ENCODE measurements at places on chromosomes 5 and 9.

GRCh38 chr9:111854799-111855198 lies 41.8 kb upstream of the UGCG start:
- DNase-seq = no peak

DNA sequence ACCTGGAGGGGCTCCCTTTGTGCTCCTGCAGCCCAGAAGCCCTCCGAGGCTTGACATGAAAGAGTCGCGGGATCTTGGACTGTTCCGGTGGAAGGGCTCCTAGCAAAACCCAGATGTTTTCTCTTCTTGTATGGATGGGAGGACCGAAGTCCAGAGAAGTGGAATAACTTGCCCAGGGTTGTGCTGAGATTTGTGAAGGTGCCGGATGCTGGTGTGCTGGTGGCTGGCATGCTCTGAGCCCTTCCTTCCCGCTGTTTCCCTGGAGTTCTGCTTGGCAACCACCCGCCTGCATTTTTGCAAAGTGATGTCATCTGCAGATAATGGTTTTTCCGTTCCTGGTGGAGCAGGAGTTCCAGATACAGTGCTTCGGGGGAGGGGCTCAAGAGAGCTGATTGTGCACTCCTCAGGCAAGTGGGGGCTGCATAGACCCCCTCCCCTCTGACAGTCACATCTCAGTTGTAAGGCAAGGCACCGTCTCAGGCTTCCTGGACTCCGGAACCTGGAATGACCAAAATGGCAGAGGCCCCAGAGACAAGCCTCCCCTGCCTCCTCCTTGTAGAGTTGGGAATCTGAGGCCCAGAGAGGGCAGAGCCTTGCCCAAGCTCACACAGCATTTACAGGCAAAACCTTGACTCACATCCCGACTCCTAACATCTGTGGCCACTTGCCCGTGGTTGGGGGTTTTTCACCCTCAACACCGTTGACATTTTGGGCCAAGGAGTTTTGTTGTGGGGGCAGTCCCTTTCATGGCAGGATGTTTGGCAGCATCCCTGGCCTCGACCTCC lies 157.0 kb downstream of the RGS3 start:
- DNase-seq = peak; percentile 92

DNA sequence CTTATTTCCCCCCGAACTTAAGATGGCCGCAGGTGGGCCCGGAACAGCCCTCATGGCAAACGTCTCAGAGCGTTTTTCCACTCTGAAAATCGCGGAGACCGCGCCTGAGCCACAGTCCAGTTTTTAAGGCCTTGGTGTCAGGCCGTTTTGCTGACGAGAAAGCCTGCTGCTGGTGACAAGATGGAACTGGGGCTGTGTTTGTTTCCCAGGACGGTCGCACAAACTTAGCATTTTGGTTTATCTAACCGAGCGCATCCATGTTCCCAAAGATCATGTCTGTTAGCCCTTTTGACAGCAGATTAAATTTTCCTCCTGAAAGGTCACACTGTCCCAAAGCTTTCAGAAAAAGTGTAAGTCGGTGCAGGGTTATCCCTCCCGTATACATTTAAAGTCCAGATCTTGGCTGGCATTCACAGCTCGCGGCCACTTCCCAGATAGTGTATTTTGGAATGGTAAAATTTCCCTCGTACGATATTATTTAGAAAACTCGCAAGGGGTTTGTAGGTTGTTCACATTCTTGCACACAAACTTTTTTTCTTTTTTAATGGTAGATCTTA lies 812 bp downstream of the SREK1 start:
- peak; percentile 60 for DNase-seq

- DNase-seq = no peak
Observed at GRCh38 chr5:143207058-143207457, 196.4 kb downstream of the NR3C1 start.

DNA sequence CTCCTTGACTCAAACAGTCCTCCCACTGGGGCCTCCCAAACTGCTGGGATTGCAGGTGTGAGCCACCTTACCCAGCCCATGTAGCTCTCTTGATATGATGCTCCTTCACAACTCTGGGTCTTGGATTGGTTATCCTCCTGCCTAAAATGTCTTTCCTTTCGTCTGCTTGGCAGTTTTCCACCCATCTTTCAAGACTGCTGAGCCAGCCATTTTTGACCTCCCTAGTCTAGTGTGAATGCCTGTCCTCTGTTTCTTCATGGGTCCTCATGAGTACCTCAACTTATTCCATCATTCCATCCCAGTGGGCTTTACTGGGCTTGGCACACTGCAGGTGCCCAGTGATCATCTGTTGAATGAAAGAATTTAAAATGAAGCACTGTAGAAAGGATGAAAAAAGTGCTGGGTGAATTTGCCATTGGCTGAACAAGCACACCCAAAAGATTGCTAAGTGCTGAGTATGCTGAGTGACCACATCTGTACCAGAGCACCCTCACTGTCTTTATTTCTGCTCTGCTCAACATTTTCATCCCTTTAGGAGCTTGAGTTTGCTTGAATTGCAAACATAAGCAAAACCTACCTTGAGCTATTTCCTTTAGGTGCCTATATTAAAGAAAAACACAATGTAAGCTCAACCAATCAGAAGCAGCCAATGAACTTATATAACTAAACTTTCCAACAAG lies 84.8 kb upstream of the FAM169A start:
- peak; percentile 26 for DNase-seq

- peak; percentile 37 for DNase-seq
Observed at GRCh38 chr5:158648631-158649030, 451.1 kb downstream of the EBF1 start.

DNA sequence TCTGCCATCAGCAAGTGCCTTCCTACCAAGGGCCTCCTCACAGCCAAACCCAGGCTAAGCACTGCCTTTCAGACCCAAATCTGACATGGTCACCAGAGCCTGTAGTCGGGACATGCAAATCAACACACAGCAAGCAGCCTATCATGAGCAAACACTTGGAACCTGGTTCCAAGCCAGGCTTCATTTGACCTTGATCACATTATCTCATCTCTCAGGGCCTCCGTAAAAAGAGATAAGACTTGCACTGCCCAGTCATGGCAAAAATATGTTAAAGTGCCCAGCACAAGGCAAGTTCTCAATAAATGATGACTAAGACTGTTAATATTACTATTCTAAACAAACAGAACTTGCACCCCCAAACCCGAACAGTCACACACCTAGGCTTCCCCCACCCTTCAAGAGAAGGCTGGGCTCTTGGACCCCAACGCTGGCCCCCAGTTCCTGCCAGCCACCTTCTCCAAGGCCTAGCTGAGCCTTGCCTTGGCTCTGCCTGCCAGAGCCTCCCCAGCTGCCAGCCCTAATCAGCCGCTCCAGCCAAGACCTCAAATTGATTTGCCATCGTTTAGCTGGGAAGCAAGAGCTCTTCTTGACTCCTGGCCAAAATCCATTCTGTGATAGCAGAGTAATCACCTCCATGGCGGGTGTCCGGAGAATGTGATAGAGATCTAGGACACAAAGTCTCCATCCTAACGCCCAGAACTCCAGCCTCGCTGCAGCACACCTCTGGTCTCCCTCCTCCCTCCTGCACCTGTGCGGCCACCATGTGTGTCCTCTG lies 18.7 kb downstream of the CPLX2 start:
- DNase-seq = no peak

GRCh38 chr9:132879457-132880323 lies 992 bp downstream of the SPACA9 start:
- no peak for DNase-seq

DNA sequence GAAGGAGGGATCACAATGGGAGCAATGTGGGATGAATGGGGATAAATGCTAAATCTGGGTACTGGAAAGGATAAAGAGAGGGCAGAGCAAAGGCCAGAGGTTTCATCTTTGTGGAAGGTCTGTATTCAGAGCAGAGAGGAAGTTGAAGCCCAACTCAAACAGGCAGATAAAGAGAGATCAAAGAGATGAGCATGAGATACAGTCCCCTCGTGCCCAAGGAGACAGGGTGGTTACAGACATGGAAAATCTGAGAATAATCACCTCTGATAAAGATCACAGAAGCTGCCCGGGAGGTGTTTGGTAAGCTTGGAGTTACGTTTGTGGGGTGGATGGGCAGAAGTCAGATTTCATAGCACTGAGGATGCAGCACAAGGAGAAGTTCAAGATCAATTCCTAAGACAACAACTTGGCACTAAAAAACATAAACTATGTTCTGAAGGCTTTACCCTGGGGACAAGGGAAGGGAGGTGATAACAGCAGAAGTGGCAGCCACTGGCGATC lies 459 bp upstream of the ERAP2 start:
- peak; percentile 9 for DNase-seq

DNA sequence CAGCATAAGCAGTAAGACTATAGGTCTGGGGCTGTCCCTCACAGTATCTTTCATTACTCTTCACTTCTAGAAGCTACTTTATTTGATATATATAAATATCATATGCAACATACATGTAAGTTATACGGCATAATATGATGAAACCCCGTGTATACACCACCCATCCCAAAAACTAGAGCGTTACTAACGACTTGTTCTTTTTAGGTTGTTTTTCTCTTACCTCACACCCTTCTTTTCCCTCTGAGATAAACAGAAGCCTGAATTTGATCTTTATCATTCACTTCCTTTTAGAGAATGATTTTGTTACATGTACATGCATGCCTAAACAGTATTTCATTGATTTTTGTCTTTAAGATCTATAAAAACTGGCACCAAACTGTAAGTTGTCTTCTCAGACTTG lies 3.7 kb downstream of the TRMO start:
- DNase-seq = no peak

GRCh38 chr9:982394-983230 lies 6.2 kb downstream of the DMRT3 start:
- no peak for DNase-seq

GRCh38 chr9:93918061-93918460 lies 37.1 kb downstream of the BARX1 start:
- DNase-seq = no peak

DNA sequence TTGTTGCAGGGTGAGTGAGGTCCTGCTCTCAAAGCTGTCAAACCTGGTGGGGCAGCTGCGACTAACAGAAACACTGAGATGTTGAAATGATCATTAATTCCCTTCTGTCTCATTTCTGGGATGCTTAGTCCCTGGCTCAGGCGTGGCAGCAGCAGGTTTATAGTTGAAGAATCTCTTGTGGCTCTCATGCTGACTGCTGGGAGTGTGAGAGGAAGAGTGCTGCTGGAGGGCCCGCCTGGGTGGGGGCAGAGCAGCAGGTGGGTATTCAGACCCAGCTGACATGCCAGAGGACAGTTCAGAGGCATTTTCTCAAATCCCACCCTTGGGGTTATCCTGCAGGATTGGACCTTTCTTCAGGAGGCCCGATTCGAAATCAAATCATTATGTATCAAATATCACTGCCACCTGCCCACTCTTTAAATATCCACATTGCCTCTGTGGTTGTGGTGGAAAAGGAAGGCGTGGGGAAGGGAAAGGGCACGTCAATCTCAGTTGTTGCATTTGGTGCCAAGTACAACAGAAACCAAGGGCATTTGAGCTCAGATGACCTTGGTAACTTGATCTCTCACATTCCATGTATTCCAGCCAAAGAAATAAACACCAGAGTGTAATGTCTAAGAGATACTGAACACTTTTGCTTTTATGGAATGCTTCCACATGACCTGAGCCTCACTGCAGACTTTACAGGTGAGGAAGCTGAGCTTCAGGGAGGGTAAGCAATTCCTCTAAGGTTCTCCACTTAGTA lies 224.3 kb downstream of the AOPEP start:
- no peak for DNase-seq

GRCh38 chr5:28388428-28388827 lies 1350.0 kb upstream of the CDH9 start:
- no peak for DNase-seq

GRCh38 chr5:65512170-65512937 lies 30.6 kb upstream of the ADAMTS6 start:
- DNase-seq = no peak

DNA sequence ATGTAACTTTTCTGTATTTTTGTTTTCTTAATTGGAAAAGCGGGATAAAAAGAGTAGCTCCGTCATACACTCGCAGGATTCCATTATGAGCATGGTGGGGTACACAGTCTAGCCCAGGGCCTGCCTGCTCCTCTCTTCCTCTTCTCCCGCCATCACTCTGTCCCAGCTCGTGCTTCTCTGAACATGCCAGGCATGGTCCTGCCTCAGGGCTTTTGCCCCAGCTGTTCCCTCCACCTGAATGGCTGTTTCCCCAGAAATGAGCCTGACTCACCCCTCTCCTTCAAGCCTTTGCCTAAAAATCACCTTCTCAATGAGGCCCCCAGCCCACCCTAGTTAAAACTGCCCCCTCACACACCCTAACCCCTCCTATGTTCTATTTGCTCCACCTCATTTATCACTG lies 4.5 kb downstream of the CORO2A start:
- DNase-seq = no peak
